ENCODE measurements at places on chromosomes 2 and 18.

DNA sequence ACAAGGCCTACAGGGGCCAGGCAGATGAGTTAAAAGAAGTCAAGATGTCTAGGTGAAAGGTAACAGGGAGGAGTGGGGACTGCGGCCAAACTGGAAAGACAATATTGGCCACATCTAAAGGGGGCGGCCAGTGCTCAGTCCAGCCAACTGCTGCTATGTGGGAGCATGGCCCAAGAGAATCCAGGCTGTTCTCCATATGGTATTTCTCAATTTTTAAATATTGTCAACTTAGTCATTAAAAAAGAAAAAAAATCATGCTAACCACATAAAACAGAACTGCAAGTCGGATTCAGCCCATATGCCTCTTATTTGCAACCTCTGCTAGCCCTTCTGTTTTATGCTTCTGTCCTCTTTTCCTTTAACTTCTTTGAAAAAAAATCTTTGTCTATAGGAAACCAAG lies 14.8 kb downstream of the TRABD2A start:
- no peak for DNase-seq

GRCh38 chr2:4110273-4110672 lies 406.9 kb downstream of the DCDC2C start:
- DNase-seq: no peak

- no peak for DNase-seq
Observed at GRCh38 chr2:30351116-30351515, 95.9 kb upstream of the LCLAT1 start.

DNA sequence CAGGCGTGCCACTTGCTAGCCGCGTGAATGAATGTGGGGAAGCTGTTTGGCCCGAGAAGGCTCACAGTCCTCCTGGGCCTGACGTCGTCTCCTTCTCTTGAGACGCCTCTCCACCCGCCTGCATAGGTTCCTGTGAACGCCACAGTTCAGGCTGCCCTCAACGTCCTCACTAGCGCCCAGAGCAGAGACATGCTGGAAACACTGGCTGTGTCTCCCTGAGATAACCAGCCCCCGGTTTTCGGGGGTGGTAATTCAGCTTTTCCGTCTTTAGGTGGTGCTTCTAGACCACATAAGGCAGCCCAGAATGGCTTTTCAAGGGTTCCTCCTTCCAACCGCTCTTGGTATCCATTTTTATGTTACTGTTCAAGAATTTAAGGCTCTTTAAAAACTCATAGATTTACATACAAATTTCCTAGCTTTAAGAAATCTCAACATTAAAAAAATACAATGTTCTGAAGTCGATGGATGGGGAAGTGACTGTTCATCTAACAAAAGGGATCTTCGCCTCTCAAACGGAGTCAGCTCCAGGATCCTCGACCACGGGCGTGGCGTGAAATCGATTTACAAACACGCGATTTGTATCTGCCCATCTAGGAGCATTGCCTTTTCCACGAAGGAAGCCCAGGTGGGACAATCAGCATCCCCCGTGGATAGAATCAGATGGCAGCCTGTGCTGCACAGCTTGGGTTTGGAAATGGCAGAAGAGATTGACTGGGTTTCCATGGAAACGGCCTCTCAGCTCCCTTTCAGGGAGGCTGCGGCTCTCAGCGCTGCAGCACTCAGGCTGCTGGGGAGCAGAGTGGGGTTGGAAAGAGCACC lies 110.6 kb upstream of the PXDN start:
- no peak for DNase-seq

DNA sequence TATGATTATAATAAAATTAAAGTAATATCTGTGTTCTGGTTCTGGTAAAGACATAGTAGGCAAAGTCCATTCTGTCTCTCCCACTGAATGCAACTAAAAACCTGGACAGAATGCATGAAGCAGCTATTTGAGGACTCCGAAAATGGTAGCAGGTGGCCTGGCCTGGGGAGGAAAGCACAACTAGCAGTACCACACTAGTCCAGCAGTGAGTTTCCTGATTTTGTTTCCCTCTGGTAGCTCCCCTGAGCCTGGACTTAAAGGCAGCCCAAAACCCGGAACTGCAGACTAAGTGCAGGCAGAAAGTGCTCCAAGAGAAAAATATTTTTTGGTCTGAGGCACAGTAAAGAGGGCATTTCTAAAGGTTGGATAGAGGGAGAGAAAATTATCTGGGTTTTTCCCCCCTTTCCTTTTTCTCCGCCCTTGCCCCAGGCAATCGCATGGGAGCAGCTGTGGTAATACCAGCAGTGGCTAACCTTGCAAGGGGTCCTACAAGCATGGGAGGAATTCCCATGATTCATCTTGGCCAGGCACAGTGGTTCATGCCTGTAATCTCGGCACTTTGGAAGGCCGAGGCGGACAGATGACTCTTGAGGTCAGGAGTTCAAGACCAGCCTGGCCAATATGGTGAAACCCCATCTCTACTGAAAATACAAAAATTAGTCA lies 32.3 kb downstream of the ASXL2 start:
- no peak for DNase-seq

GRCh38 chr2:26692897-26693849 lies 651 bp downstream of the KCNK3 start:
- DNase-seq: no peak

DNA sequence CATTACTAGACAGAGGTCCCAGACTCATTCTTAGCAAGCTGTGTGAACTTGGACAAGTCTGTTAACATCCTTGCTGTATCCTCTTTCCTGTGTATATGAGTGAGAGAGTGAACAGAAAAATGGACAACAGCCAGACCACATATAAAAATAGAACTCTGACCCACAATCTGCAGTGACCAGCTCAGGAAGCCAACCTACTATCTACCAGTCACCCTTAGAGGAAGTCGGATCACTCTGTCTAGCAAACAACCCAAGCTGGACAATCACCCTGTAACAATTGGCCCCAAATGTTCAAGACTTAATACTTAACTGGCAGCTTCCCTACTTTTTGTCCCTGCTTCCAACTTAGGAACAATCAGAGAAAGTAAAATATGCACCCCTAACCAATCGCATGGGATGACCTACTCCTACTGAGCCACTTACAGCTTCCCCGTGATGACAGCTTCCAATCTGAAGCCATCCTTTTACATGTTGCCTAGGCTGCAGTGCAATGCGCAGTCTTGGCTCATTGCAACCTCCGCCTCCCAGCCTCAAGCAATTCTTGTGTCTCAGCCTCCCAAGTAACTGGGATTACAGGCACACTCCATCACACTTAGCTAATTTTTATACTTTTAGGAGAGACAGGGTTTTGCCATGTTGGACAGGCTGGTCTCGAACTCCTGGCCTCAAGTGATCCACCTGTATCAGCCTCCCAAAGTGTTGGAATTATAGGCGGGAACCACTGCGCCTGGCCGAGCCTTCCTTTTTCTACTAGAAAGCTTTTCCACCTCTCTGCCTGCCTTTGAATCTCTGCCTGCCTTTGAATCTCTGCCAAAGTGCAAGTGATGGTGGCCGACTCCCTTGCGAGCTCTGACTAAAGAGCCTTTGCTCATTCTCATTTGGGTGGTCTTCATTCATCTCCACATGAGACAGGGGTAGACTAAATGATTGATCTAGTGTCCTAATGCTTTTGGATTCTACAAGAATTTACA lies 158.3 kb upstream of the NDUFV2 start:
- DNase-seq: no peak

- DNase-seq: no peak
Observed at GRCh38 chr2:121103960-121104359, 181.0 kb downstream of the TFCP2L1 start.

GRCh38 chr18:79424008-79424565 lies 28.4 kb downstream of the NFATC1 start:
- no peak for DNase-seq

- DNase-seq: no peak
Observed at GRCh38 chr2:23320058-23320457, 64.9 kb upstream of the KLHL29 start.

- DNase-seq: no peak
Observed at GRCh38 chr18:59123588-59124369, 15.9 kb upstream of the SEC11C start.

DNA sequence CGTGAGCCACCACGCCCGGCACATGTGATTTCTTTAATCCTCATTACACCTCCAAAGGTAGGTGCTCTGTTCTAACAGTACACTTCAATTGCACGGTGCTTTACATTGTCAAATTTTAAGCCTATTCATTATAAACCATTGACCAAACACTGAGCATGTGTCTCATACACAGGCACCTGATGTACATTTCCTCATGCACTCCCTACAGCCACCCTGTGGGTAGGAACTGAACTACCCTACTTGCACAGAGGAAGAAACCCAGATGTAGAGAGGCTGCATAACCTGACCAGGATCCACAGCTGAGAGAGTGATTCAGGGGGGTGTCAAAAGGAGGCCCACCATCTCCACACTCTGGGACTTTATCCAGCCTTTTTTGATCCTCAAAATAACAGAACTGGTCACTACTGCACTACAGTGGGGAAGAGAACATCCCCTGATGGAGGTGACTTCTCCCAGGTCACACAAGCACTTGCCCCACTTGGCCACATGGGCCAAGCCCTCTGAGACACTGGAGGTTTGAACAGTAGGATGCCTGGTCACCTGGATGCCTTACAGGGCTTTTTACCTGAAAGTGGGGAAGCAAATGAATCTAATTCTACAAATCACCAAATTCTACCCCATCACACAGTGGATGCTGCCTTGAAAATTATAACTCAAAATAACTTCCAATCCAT lies 6.9 kb upstream of the DPYSL5 start:
- no peak for DNase-seq

GRCh38 chr18:23066504-23067039 lies 68.7 kb upstream of the CABLES1 start:
- no peak for DNase-seq

DNA sequence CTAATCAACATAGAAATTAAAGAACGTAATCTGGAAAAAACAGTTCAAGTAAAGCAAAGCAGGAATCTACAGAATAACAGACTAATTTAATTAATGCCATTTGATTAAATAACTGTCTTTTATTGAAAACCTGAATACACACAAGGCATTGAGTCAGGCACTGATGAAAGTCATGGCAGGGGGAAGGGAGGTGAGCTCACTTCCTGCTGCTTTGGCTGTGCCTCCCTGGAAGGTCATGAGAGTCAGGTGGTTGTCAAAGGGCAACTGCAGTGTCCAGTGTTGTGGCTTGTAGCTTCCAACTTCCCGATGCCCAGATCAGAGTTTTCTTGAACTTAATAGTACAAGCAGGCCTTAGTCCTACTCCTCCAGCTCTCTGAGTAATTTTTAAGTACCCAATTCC lies 180.9 kb downstream of the PID1 start:
- DNase-seq: no peak

DNA sequence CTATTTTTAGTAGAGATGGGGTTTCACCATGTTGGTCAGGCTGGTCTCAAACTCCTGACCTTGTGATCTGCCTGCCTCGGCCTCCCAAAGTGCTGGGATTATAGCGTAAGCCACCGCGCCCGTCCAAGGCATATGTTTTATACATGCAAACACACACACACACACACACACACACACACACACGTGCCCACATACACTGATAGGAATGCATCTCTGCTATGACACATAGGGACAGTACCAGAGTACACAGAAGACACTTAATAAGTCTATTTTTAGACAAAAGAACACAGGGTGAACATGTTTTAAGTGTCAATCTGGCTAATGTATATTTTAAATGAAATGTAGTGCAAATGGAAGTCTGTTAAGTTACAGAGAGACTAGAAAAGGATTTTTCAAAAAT lies 10.7 kb upstream of the RNF103 start:
- no peak for DNase-seq

DNA sequence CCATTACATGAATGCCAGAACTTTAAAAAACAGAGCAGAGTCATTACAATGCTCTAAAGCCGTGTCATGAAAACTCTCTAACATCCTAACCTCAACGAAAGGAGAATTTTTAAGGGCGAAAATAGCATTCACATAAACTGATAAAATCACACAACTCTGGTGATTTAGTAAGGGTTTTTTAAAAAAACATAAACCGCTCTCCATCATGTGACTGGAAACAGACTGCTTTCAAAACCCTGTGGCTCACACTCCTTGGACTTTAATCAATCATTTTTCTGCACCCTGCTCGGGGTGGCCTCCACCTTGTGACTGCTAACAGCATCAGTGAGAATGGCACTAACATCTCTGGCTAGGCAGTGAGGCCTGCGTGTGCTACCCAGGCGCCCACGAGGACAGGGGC lies 12.1 kb downstream of the DOCK10 start:
- DNase-seq: no peak

DNA sequence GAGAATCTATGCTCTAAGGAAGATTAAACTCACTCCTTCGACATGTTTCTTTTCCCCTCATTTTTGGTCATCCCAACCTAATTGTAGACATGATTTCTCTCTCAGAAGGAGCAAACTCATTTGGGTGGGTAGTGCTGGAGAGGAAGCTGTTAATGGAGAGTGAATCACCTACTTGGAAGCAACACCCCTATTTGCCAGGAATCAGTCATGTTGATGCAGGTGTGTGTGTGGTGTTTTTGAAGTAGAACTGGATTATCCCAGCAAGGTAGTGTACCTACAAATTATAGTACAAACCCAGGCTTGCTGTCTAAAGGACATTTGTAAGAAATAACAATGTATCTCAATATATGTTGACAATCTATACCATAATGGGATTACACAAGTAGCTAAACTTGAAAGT lies 186.4 kb downstream of the EPHA4 start:
- DNase-seq: no peak

GRCh38 chr18:55114876-55115275 lies 155.6 kb upstream of the CCDC68 start:
- DNase-seq: no peak

DNA sequence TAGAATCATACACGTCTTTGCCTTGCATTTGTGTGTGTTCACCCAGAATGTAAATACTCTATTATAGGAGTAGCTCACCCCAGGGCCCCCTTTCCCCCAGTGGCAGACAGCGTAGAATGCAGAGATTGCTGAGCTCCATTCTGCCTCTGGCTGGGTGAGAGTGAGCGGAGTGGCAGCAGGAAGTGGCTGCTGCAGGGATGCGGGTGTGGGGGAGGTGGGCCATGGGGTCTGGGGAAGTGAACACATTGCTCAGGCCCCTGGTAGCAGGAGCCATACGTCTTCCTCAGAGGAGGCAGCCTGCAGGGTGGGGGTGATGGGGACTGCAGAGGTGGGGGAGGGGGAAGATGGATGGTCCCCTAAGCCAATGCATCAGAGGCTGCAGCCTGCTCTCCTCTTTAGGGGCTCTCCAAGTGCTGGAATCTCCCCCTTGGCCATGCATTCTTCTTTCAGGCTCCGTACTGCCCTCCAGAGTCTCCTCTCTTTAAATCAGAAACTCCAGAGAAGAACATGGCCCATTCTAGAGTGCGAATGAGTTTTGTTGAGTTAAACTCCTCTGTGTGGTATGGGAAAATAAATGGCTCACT lies 72.2 kb downstream of the CELF4 start:
- DNase-seq: no peak

- DNase-seq: no peak
Observed at GRCh38 chr18:47737956-47738355, 192.5 kb downstream of the SMAD2 start.

All from NCI-H1436 treated with DMSO at 0.1 percent for 48 hours (cell line).